Activated T-cell treated with anti-CD3 and anti-CD28 coated beads, Interleukin-2, amount 50 U/mL, for 24 hours (primary cell): ENCODE measurements at places on chromosomes 7 and 10.

DNA sequence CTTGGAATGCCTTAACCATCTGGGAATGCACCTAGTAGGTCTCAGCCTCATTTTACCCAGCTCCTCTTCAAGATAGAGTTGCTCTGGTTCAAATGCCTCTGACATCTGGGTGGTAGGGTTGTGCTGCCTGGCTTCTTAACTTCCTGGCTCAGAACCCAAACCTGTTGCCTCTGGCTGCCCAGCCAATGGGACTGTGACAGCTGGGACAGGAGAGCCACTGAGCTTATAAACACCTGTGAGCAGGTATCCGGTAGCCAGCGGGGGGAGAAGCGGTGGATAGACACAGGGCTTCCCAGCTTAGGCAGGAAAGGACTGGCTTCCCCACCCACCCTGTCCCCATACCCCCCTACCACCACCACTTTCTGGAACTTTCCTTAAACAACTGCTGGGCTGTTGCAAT lies 115.8 kb upstream of the CARD11 start:
- no peak overlapping the region for H3K27ac ChIP-seq
- no peak for DNase-seq
- no peaks in the 10 kb centered on the region for H3K27me3 ChIP-seq

- no peak for DNase-seq
- H3K27ac ChIP-seq = no peak overlapping the region
- peaks cover 16% of the 10 kb centered on the region for H3K27me3 ChIP-seq
- H3K4me1 ChIP-seq = no peaks in the 10 kb centered on the region
These were observed 23.1 kb upstream of the ZNF735 start for GRCh38 chr7:64183827-64184372.

DNA sequence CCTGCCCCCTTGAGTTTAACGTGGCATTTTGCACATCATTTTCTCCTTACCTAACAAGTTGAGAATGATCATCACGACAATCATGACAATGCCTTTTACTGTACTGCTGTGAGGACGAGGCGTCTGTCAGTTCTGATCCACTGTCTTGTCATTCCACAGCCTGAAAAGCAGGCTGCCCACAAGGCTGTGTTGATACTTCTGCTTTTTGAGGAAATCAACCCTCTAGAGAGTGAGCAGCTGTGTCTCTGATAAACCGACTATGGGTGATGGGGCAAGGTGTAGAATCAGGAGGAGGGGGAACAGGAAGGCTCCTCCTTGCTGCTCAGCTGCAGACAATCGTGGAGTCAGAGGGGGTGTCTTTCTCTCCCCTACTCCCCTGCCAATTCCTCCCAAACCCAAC lies 30.6 kb upstream of the C10orf120 start:
- H3K27me3 ChIP-seq = peaks cover 37% of the 10 kb centered on the region
- H3K4me3 ChIP-seq = no peak overlapping the region
- no peaks in the 10 kb centered on the region for H3K36me3 ChIP-seq
- H3K27ac ChIP-seq = no peak overlapping the region

DNA sequence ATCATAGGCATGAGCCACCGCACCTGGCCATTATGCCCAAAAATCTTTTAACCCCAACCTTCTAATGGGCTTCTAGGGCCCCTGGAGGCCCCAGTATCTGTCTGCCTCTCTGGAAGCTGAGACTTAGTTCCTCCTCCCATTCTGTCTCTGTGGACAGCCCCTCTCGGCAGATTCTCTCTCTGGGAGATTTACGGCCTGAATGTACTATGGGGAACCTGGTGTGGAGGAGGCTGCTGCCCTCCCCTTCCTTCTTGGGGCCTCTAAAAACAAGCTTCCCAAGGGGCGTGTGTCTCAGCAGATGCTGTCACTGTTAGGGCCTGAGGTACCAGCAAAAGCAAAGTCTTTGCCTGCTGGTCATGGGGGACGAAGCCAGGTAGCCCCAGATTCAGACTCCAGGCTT lies 35.8 kb upstream of the PRKAR1B start:
- H3K4me1 ChIP-seq = no peaks in the 10 kb centered on the region
- H3K4me3 ChIP-seq = no peak overlapping the region
- peaks cover 87% of the 10 kb centered on the region for H3K36me3 ChIP-seq
- H3K27ac ChIP-seq = no peak overlapping the region
- no peaks in the 10 kb centered on the region for H3K27me3 ChIP-seq

DNA sequence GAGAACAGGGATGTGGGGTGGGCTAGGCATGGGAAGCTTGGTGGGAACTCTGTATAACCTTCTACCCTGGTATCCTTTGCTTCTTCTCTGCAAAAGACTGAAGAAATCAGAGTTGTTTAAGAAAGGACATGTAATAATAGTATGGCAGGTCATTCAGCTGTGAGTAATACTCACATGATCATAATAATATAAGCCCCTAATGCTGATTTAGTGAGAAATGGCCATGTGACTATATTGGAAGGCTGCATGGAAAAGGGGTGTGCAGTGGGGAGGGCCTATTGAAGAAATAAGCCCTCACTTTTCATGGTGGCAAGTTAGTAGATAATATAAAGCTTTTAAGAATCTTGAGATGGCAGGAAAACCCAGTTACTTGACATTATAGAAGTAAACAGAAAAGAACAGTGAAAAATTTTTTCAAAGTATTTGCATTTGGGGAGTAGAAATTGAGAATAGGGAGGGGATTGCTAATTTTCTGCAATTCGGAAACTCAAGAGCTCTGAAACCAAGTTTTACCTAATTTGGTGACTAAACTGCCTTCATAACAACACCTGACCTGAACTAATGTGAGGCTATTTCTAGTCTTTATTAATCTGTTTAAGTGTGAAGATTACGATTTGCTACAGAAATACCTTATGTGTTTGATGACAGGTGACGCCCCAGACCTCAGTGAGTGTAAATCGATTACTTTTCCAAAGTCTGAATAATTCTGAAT lies 44.4 kb downstream of the ATXN7L1 start:
- no peaks in the 10 kb centered on the region for H3K36me3 ChIP-seq
- no peaks in the 10 kb centered on the region for H3K27me3 ChIP-seq
- H3K27ac ChIP-seq = no peak overlapping the region
- H3K4me3 ChIP-seq = no peak overlapping the region

DNA sequence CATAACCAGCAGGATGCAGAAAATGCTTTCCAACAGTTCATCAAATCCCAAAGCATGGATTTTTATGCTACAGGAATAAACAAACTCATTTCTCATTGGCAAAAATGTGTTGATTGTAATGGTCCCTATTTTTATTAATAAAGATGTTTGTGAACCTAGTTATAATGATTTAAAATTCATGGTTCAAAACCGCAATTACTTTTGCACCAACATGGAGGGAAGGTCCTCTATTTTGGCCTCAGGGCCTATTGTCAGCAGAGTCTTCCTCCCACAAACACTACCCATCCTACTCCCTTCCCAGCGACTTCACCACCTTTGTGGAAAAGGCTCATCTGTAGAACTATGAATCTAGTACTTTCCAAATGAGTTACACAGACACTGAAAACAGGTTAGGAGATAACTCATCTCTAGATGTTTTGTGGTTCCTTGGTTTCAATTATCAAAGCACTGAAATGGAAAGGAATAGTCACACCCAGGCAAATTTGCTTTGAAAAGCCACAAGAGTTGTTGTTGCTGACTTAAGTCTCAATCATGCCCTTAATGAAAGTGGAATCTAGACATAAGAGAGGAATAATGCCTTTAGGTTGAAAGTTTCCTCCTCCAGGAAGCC lies 59.4 kb upstream of the FRMD4A start:
- peak overlapping the region; percentile 91 for H3K27ac ChIP-seq
- peaks cover 36% of the 10 kb centered on the region for H3K27me3 ChIP-seq
- DNase-seq = no peak
- peaks cover 4% of the 10 kb centered on the region for H3K36me3 ChIP-seq
